PC-3 (cell line): ENCODE measurements at places on chromosomes 6 and 20. TPM values are rescaled to one million over a fixed set of nuclear protein-coding genes. Genes with fewer than 3 reads are reported as not detected.

The TRIM10 gene
- total RNA-seq: not detected in 2 replicates

The RRAGD gene
- total RNA-seq: 0.35 and 0.62 TPM in 2 replicates

The SCGN gene
- total RNA-seq: not detected in 2 replicates

The RAB32 gene
- total RNA-seq: 25.1 and 29.8 TPM in 2 replicates

The PAK5 gene
- total RNA-seq: not detected in 2 replicates

GRCh38 chr20:48789185-48789668, 38.6 kb downstream of the PREX1 start:
- DNase-seq: no peak

GRCh38 chr6:138160329-138161087, 1.2 kb upstream of the ARFGEF3 start:
- no peak for DNase-seq

DNA sequence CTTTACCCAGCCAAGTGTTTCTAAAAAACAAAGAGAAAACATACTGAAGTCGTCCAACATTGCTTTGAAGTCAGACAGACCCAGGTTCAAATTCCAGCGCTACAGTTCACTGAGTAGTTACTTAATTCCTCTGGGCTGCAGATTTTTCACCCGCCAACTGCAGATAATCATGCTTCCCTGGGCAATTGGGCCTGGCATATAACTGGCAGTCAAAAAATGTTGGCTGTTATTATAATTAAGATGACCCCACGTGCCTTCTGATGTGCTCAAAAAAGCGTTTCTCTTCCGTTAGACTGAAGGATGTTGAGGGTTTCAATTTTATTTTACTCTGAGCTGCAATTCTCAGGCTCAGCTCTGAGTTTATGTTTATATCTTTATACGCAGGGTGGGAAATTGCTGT, 156.1 kb upstream of the CITED2 start:
- no peak for DNase-seq

- peak; percentile 88 for DNase-seq
Measured at GRCh38 chr6:155154158-155154830, 109.5 kb upstream of the CLDN20 start.
